ENCODE measurements at places on chromosomes 6 and 20. TPM values are rescaled to one million over a fixed set of nuclear protein-coding genes. Genes with fewer than 3 reads are reported as not detected.

- no peak for DNase-seq
Observed at GRCh38 chr6:158677906-158678578, 28.2 kb downstream of the SYTL3 start.

CEBPB gene
- total RNA-seq = 28.9 TPM

- no peak for DNase-seq
Observed at GRCh38 chr6:51487937-51488336, 599.5 kb downstream of the PKHD1 start.

DNA sequence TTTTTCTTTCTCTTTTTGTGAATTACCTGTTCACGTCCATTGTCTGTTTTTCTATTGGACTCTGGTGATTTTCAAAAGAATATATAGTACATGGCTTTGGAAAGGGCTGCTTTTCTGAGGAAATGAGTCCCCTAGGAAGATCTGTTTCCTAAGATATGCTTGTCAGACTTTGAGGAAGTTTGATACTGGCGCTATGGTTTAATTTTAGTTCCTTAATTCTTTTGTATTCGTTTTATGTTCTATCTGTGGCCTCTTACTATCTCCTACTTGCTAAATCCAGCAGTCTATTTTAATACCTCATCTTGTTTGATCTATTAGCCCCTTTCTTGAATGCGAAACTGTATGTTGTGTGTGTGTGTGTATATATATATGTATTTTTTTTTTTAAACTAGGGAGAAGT lies 101.9 kb downstream of the LIN28B start:
- no peak for DNase-seq

- DNase-seq = peak; percentile 64
Observed at GRCh38 chr6:11236076-11236750, 3.7 kb upstream of the NEDD9 start.

- no peak for DNase-seq
Observed at GRCh38 chr6:21075986-21076385, 517.6 kb upstream of the SOX4 start.

DNA sequence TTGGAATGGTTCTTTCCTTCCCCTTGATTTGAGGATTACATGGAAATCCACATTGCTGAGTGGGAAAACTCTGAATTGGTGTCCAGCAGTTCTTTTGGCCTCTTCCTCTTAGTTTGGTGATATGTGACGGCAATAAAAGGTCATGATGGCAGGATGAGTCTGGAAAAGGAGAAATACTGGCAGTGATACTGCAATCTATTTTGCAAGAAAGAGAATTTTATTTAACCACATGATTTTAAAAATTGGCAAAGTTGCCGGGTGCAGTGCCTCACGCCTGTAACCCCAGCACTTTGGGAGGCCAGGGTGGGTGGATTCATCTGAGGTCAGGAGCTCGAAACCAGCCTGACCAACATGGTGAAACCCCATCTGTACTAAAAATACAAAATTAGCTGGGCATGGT lies 73.1 kb downstream of the ADTRP start:
- no peak for DNase-seq

DNA sequence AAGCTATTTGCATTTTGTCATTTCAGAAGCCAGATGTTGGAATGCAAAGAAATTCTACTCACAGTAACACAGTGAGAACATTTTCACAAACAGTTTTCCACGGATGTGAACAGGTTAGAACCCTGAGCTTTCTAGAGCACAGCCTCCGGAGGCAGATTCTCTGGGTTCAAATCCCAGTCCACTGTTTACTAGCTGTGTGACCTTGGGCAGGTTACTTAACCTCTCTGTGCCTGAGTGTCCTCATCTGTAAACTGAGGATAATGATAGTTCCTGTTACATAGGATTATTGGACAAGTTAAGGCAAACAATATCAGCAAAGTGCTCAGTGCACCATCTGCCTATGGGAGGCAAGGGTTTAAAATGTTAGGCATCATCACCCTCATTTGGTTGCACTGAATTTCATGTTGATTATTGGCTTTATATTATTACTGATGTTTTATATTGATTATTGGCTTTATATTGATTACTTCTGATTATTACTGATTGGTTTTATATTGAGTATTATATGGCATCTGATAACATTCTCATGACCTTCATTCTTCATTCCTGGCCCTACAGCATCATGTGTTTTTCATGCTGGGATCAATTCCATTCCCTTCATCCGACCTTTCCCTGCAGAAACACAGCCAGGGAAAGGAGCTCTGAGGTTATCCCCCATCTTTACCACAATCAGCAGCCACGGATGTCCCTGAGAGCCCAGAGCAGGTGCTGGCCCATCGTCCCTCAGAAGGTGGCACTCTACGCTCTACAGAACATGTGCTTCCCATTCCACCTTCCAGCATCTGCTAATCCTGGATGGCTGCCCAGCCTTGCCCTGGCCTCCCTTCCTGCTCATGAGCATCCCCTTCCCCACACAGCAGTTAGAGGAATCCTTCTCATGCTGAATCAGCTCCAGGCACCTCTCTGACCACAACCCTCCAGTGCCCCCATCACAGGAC lies 283.1 kb downstream of the PREX1 start:
- DNase-seq = no peak

- no peak for DNase-seq
Observed at GRCh38 chr6:96104910-96105309, 89.1 kb downstream of the FUT9 start.

DNA sequence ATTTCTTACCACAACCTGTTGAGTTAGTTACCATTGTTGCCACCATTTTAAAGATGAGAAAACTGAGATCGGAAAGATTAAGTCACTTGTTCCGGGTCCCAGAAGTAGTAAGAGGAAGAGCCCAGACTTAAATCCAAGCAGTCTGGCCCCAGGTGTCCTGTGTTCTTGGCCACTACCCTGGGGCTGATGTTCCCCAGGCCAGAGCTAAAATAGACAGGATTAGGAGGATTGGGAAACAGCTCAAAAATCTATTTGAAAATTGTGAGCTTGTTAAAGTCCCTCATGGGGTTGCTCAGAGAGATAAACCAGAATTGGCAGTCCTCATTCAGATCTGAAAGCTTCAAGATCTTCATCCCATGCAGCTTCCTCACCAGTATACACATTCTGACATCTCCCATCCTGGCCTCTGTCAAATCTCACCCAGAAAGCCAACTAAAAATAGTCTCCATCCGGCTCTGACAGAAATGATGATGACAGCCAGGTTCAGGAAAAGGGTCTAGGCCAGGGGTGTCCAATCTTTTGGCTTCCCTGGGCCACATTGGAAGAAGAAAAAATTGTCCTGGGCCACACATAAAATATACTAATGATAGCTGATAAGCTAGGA lies 62.0 kb downstream of the GFOD1 start:
- DNase-seq = no peak

DNA sequence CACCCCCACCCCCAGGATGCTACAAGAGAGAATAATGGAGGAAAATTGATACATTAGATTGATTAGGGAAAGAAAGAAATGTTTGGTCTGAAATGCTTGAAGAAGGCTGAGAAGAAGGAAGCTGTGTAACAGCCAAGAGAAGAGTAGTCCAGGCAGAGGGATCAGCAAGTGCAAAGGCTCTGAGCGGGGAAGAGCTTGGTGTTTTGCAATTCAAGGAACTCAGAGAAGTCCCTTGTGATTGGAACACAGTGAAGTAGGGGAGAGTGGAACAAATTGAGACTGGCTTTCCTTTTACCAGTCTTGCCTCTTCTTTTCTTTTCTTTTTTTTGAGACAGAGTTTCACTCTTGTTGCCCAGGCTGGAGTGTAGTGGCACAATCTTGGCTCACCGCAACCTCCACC lies 76.6 kb upstream of the CHD6 start:
- no peak for DNase-seq

GRCh38 chr20:63049561-63050221 lies 42.9 kb upstream of the BHLHE23 start:
- no peak for DNase-seq

RBPJL gene
- not detected for total RNA-seq

- no peak for DNase-seq
Observed at GRCh38 chr6:109344226-109344625, 38.0 kb downstream of the CD164 start.

- DNase-seq = no peak
Observed at GRCh38 chr6:87875781-87876180, 171.9 kb upstream of the SPACA1 start.

GRCh38 chr6:108576709-108577108 lies 16.0 kb downstream of the FOXO3 start:
- DNase-seq = no peak

GRCh38 chr20:50208085-50208491 lies 17.5 kb downstream of the CEBPB start:
- DNase-seq = no peak
